SJSA1 (cell line): ENCODE measurements at places on chromosomes 6 and 20.

DNA sequence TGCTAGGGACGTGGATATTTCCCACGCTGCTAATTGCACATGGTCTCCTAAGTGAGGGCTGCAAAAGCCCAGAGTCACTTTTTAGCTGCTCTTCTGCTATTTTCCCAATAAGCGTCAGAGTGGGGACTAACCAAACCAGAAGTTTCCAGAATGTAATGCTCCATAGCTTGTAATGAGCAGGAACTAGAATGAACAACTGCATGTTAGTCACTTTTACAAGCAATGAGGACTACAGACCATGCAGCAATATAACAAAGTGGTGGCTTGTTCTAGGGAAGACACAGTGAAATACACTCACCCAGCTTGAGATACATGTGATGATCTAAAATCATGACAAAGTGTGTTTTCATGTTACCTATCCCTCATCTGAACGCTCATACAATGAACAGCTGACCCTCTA is 314.1 kb upstream of the SGK1 start:
- no peak for DNase-seq

- DNase-seq: no peak
Observed at GRCh38 chr6:106692819-106693208, 63.4 kb downstream of the QRSL1 start.

DNA sequence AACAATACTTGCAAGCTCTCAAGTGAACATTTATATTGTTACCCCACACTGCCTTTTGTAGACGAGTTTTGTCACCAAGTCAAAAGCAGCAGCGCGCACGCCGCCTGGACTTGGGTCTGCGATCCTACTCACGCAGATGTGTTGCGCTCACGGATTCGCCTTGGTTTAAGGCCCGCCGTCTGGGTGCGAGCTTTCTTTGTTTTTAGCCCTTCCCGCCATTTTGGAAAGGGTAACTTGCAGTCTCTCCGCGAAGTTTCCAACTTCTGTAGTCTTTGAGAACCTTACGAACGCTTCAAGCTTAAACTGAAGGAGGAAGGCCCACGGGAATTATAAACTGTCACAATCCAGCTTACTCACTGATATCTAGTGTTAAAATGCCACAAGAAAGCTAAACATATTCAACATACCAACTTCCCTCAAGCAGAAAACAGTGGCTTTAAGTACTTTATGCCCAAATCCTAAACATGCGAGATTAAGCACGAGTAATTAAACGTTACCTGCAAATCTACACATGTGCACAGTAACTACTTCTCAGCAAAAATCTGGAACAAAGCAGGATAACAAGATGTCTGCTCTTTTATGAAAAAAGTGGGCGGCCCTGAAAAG is 80.4 kb upstream of the BTN3A2 start:
- peak; percentile 71 for DNase-seq

DNA sequence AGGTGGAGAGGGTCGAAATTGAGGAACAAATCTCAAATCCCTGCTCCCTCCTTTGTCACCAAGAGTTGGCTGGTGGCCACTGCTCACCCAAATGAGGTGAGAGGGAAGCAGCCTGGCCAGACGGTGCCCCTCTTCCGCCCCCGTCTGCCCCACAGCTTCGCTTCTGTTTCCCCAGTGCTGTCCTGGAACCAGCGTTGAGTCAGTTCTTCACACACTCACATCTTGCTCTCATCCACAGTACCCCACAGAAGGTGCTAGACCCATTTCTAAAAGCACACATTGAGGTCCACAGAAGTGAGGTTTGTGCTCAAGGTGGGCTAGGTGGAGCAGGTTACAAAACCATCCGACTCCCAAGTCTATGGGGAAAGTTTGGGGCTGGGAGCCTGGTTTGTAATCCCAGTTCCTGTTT is 3.8 kb downstream of the CEBPB start:
- no peak for DNase-seq

DNA sequence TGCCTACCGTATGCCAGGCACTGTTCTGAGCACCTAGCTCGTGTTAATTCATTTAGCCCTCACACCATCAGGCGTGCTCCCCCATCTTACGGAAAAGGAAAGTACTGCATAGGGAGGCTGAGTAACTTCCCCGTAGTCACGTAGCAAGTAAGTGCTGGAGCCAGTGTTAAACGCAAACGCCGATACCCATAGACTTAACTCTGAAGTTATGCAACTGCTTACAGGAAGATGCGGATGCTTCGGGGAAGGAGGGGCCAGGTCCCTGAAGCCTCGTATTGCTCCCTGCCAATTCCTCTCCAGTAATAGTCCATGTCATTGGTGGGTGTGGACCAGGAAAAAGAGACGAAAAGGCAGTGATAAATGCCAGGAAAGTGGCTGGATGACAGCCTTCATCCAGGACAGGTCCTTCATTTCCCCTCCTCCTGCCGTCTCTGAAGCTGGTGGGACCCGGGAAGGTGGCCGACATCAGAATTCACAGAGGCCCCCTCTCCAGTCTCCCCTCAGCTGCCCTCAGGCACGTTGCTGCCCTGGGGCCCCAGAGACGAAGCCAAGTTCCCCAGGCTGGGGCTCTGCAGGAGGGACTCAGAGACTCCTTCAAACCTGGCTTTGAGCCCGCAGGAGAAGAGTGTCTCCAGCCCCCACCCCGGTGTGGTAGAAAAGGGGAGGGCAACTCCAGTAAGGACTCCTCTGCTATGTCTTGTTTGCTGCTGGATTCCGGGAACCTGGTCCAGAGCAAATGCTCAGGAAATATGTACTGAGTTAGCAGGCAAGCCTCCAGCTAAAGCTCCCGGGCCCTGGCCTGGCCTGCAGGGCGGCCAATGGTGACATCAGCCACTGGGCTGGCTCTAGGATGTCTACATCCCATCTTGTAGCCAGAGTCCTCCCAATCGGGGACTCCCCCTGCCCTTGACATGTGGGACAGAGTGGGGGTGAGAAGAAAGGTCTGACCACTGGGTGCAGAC is 37.8 kb downstream of the RAB44 start:
- no peak for DNase-seq

GRCh38 chr6:14082771-14083170 is 34.8 kb upstream of the CD83 start:
- no peak for DNase-seq

DNA sequence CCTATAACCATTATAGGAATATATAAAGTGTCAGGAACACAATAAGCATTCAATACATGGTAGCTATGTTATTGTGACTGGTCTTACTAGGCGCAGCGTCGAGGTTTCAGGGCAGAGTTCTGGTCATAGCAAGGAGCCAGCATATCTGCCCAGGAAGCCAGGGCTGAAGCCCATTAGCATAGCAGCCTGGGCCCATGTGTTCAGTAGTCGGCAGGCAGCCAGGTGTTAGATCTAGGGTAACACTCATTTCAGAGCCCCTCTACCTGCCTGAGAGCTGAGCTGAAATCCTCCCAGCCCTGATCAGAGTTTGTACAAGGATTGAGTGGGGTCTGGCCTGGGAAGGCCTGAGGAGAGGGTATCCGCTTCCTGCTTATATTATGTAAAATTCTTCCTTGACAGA is 32.1 kb downstream of the C20orf173 start:
- no peak for DNase-seq

DNA sequence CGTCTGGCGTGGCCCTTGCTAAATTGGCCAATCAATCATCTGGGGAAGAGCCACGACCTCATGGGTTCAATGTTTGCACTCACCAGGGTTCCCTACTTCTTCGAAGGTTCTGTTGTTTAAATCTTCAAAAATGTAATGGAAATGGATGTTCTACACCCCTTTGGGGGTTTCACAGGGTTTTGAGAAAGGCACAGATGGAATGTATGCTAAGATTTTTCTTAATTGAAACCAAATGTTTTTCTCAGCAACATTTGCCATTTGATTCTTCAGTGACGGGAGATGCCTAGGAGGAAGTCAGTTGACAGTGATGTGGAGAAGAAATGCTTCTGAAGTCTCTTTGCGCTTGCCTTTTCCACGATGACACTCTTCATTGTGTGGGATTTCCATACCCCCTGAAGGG is 312.3 kb downstream of the ESR1 start:
- DNase-seq: no peak

DNA sequence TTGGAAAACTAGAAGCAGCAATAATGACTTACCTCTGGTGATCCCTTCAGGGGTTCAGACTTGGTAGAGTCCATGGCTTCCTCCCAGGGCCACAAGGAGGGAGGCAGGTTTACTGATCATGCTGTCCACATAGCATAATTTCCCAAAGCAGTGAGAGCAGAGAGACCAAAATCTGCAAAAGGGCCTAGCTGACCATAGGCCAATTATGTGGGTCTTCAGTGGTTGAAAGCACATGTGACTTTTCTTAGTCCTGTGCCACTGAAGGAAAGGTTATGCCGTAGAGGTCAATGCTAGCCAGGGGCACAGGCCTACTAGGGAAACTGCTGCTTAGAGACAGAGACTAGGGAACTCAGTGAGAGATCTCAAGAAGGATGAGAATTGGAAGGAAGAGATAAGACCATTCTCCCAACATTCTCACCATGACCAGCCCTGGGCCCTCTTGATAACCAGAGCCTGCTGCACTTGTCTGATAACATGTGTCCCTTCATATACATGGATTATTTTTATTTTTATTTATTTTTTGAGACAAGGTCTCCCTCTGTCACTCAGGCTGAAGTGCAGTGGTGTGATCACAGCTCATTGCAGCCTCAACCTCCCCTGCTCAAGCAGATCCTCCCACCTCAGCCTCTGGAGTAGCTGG is 2.0 kb upstream of the GTPBP2 start:
- DNase-seq: no peak

DNA sequence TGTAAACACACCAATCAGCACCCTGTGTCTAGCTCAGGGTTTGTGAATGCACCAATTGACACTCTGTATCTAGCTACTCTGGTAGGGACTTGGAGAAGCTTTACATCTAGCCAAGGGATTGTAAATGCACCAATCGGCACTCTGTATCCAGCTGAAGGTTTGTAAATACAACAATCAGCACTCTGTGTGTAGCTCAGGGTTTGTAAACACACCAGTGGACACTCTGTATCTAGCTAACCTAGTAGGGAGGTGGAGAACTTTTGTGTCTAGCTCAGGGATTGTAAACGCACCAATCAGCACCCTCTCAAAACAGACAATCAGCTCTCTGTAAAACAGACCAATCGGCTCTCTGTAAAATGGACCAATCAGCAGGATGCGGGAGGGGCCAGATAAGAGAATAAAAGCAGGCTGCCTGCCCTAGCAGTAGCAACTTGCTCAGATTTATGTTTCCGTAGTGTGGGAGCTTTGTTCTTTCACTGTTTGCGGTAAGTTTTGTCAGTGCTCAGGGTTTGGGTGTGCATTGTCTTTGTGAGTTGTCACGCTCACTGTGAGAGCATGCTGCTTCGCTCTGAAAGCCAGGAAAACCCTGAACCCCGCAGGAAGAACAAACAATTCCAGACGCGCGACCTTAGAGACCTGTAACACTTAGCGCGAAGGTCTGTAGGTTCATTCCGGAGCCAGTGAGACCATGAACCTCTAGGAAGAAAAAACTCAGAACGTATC is 37.0 kb downstream of the RIOK1 start:
- DNase-seq: no peak

DNA sequence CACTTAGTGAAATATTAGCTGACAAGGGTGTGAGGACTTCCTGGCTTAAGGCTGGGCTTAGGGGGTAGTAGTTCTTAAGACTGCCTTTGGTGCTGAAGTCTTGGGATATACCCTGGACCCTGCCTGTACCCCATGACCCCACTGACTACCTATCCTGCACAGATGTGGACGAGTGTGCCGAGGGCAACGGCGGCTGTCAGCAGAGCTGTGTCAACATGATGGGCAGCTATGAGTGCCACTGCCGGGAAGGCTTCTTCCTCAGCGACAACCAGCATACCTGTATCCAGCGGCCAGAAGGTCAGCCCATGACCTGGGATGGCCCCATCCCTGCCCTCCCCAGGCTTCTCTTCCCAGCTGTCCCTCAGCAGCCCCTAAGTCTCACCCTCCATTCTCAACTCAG is 17.8 kb downstream of the SCUBE3 start:
- DNase-seq: no peak
